ENCODE measurements at places on chromosomes 4 and X.
A peak's percentile ranks its signal among the peaks of the same experiment; 100 is the strongest.

- DNase-seq, result no peak
Observed at GRCh38 chr4:139951021-139951420, 203.0 kb downstream of the MAML3 start.

DNA sequence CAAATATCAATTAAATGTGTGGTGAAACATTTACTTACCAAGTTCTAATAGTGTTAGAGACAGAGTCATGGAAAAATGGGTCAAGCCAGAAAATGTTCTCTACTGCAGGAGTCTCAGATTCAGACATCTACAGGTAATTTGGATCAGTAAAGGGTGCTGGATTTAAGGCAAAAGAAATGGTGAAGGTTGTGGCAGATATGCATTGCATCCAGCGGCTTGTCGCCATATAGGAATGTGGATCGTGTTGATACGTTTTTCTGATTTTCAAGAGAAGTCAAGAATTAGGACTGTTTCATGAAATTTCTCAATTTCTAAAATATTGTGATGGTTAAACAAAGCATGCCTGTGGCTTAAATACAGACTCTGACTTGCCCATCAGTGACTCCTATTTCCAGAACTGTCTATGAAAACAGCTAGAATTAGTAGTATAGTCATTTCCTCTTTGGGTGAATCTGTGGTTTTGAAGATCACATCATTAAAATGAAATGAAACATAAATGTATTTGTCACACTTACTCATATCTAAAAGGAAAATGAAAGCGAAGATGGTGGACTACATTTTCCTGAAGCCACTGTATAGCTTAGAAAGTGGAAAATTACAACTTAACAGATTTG is 110.1 kb upstream of the VEGFC start:
- DNase-seq, result no peak

DNA sequence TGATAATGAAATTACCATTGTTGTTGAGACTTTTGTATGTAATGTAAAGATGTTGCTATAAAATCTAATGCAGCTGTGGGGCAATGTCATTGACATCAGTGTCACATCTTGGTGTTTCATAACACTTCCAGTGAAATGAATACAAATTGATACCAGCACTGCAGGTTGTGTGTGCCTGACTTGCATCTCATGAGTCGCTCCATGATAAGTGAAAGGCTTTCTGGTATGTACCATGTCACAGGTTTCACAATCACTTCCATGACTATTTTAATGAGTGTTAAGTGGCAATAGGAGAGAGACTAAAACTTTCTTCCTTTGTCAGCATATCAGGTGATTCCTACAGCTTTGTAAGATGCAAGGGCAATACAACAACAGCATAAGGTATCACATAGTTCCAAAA is 94.4 kb downstream of the ABCB7 start:
- DNase-seq, result no peak

GRCh38 chr4:139815778-139816601 is 150.4 kb downstream of the MGST2 start:
- DNase-seq, result no peak

- DNase-seq, result no peak
Observed at GRCh38 chr4:180694875-180695274, 1548.3 kb upstream of the TENM3 start.

GRCh38 chrX:109719264-109719663 is 13.8 kb downstream of the ACSL4 start:
- no peak for DNase-seq

DNA sequence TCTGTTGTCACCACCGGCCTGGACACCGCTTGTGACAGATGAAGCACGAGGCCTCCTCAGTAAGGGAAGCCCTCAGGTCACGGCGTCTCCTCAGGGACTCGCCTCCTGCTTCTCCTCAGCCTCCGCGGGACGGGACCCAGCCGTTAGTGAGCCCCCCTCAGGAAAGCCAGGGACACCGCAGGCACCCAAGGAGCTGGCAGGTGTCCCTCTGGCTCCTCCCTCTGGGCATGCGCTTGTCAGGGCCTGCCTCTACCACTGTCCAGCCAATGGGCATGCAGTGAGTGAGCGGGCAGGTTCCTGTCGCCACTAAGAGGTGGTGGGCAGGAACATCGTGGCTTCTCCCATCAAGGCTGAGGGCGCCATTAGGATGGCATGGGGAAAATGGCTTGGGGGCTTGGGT is 23.5 kb upstream of the CT55 start:
- no peak for DNase-seq

DNA sequence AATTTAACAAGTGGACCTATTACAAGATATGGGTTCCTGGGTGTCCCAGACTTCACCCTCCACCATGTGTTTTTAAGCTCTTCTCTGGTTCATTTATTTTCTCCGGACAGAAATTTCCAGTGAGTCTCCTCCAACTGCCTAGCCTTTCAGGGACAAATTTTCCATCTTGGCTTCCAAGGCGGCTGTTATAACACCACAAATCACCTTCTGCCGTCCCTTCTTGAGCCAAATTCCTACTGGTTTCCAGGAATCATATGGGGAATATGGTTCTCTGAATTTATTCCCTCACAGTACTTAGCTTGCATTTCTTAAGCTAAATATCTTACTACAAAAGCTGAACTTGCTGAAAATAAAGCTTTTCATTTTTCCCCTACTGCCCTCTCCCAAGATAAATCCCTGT is 18.8 kb downstream of the NEXMIF start:
- no peak for DNase-seq

DNA sequence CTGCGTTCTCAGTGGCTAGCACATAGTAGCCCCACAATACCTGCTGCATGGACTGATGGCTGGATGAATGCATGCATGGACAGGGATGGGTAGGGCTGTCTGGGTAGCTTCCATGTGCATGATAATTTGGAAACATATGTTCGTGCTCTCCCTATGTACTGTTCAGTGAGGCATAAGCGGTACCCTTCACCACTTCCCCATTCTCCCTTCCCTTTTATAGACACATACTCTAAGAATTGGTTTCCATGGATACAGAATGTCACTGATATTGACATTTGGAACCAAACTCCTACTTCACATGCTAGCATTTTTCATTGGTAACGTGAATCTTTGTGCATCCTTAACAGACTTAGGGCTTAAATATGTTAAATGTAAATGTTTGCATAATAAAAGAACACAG is 20.4 kb downstream of the USP46 start:
- no peak for DNase-seq

GRCh38 chrX:44775726-44776125 is 68.1 kb upstream of the DUSP21 start:
- DNase-seq, result no peak

DNA sequence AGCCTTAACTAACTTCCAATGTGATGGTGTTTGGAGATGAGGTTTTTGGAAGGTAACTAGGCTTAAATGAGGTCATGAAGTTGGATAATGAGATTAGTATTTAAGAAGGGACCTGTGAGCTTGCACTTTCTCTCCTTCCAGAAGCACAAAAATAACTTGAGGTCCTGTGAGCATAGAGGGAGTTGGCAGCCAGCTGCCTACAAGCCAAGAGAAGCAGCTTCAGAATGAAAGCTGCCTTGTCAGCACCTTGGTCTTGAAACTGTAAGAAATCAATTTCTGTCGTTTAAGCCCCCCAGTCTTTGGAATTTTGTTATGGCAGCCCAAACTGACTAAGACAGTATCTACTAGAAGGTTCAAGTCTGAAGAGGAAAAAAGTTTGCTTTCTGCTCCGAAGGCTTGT is 280.2 kb upstream of the GALNTL6 start:
- DNase-seq, result no peak

GRCh38 chr4:93897559-93897958 is 69.0 kb downstream of the ATOH1 start:
- DNase-seq, result no peak

DNA sequence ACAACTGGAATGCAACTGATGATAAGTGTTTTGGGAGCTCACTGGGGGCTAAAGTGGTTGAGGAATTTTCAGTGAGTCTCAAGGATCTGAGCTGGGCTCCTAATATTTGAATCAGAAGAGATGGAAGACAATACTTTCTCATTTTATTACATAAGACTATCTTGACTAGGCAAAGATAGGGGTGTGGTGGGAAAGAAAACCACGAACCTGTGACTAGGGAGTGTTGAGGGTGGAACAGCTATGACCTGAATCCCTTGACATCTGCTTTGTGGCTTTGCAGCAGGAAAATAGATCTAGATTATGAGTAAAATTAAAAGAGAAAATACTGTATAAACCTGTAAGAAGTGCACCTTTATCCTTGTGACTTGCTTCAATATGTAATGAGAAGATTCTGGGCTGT is 295.1 kb upstream of the TEX13A start:
- DNase-seq, result no peak

DNA sequence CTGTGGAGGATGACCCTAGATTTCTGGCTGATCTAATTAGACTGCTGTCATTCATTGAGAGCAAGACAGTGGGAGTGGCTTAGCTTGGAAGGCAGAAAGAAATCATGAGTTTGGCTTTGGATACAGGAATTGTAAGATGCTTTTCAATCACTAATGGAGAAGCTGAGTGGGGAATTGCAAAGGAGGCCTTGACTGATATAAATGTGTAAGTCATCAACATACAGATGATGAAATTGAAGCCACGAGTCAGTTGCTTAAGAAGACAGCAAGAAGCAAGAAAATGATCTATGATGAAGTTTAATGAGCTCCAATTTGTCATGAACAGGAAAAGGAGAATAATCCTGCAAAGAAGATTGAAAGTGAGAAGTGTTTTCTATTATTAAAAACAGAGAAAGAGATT is 136.7 kb upstream of the C1QTNF7 start:
- no peak for DNase-seq

DNA sequence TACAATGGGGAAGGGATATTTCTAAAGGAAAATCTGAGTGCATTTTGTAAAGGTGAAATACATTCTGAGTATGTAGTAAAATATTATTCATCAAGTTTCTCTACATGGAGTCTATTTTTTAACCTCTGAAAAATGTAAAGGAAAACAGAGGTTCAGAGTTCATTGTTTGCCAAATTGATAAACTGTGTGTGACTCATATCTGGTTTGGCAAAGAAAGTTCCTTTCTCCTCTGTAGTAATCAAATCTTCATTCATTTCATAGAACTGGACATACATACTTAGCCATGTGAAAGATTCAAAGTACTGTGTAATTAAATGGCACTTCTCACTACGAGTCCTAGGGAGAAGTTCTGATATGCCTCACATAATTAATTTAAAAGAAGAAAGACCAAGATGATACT is 61.6 kb downstream of the HPGD start:
- DNase-seq, result no peak

DNA sequence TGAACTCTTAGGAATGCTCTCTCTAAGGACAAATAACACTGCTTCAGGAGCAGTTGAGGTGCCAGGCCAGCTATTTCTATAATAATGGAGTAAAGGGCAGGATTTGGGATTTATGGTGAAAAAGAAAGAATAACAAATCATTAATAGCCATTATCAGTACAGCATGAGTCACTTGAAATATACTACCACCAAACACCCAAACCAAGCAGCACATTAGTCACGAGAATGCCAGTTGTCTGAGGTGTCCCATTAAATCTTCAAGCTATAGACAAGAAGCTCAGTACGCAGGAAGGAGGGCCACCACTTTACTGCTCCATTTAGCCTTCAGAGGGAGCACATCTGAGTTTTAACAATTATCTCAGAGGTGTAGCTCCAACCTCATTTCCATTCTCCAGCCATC is 106.8 kb upstream of the MAGEA10 start:
- no peak for DNase-seq

GRCh38 chr4:26287756-26288155 is 33.1 kb upstream of the RBPJ start:
- no peak for DNase-seq

GRCh38 chrX:35098419-35098818 is 155.8 kb downstream of the FAM47B start:
- no peak for DNase-seq

DNA sequence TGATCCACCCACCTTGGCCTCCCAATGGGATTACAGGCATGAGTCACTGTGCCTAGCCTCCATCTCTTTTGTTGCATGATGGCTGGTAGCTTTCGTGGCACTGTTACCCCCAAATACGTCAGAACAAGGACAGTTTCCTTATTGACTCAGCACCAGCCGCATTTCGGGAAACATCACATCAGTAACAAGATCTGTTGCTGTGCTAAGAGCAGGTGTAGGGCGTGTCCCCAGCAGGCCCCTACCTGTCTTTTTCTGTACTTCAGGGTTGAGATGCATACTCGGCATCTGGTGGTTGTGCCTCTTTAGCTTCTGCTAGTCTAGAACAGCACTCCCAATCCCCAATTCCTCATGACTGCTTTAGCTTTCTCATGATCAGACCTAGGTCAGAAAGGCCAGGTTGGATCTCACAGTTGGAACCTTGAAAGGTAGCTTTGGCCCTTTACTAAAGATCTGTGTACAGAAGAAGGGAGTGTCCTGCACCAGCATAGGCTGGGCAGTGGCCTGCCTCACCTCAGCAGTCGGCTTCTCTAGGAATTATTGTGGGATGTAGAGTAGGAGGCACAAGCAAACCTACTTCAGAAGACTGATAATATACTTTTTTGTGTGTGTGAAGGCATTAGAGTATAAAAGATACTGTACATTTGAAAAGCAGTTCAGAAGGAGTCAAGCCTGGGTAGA is 36.8 kb downstream of the NSD2 start:
- no peak for DNase-seq

- no peak for DNase-seq
Observed at GRCh38 chr4:155809835-155810234, 51.0 kb downstream of the GUCY1B1 start.

- no peak for DNase-seq
Observed at GRCh38 chrX:42119076-42119475, 195.7 kb upstream of the CASK start.

- no peak for DNase-seq
Observed at GRCh38 chrX:129754056-129755024, 15.6 kb downstream of the XPNPEP2 start.

- peak; percentile 37 for DNase-seq
Observed at GRCh38 chrX:153400146-153401132, 711 bp downstream of the PNMA6E start.

DNA sequence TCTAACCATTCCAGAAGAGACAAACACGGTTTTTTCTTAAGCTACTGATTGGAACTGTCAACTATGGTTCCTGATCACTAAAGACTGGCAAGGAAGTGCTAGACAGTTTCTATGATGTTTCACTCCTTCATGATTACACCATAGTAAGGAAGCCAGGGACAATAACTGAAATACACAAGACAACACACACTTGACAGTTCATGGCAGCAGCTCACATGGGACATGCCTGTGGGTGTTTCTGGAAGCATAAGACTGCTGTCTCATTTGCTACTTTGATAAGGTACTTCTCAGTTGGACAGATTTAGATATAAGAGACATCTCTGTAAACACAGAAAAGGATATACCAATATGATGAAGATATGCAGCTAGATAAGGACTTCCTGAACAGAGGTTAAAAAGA is 8.3 kb upstream of the IRAK1 start:
- no peak for DNase-seq

- no peak for DNase-seq
Observed at GRCh38 chr4:6727943-6728250, 11.9 kb downstream of the BLOC1S4 start.

GRCh38 chrX:101619364-101619763 is 1.6 kb upstream of the ARMCX6 start:
- no peak for DNase-seq

GRCh38 chr4:86450861-86451260 is 91.0 kb upstream of the MAPK10 start:
- DNase-seq, result no peak

GRCh38 chrX:155334486-155335336 is at the start of gene CLIC2:
Gene CLIC2, minus strand, starts transcription at chrX:155334614. Its CDS starts 187 bp downstream, at chrX:155334427.
- DNase-seq, result no peak

- no peak for DNase-seq
Observed at GRCh38 chrX:18861511-18861910, 122.4 kb downstream of the PHKA2 start.

Measured in T-helper 1 cell (primary cell).